AG09319 (cell line): ENCODE measurements at places on chromosomes 6 and 20.
A peak's percentile ranks its signal among the peaks of the same experiment; 100 is the strongest.

DNA sequence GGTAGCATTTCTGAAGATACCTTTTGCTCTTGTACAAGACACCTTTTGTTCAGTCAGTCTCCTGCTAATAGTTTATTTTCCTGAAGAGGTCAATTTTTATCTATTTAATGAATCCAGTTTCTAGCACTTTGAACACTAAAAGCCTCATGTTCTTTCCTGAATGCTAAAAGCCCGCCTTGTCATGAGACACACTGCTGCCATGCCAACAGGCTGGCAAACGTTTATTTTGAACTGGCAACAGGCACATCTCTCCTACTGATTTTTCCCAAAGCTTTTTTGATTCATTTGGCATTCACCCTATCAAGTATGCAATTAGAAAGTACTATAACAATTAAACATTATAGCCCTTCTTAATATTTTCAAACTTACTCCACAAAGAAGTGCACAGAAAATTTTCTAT is 421.2 kb upstream of the EYS start:
- DNase-seq: no peak

- DNase-seq: no peak
These were observed 36.8 kb downstream of the PMEPA1 start for GRCh38 chr20:57672953-57673575.

DNA sequence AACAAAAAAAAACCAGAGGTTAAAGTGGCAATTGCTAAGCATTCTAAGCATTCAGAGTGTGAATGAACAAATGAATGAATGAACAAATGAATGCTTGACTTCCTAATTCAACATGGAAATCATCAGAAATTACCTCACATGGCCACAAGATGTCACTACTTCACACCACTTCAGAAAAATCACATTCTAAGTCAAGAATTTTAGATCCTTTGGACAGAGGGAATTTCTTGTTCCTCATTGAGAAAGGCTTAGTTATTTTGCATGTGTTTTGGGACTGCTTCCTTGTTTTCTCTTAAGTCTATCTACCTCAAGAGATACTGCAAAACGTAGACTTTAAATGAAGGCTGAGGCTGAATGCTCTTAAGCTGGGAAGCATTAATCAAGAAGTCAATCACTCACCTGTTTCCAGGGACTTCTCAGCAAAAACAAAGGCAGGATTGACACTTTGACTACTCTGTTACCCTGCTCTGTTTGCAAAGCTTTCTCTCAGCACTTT is 120.2 kb downstream of the MBOAT1 start:
- peak; percentile 20 for DNase-seq

GRCh38 chr20:53599378-53599777 is 5.7 kb upstream of the ZNF217 start:
- DNase-seq: no peak

DNA sequence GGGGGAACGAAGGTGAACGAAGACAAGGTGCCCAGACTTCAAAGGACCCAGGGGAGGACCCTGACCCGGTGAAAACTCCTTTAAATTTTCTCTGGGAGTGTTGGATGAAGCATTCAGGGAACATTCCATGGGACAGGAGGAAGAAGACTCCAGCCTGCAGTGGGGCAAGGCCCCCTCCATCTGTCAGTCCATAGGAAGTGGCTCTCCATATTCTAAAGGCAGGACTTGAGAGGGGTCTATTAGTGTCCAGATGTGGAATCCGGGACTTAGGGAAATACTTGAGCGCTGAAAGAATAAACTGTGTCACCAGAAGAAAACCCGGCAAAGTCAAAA is 3.2 kb upstream of the BPIFA2 start:
- DNase-seq: no peak

DNA sequence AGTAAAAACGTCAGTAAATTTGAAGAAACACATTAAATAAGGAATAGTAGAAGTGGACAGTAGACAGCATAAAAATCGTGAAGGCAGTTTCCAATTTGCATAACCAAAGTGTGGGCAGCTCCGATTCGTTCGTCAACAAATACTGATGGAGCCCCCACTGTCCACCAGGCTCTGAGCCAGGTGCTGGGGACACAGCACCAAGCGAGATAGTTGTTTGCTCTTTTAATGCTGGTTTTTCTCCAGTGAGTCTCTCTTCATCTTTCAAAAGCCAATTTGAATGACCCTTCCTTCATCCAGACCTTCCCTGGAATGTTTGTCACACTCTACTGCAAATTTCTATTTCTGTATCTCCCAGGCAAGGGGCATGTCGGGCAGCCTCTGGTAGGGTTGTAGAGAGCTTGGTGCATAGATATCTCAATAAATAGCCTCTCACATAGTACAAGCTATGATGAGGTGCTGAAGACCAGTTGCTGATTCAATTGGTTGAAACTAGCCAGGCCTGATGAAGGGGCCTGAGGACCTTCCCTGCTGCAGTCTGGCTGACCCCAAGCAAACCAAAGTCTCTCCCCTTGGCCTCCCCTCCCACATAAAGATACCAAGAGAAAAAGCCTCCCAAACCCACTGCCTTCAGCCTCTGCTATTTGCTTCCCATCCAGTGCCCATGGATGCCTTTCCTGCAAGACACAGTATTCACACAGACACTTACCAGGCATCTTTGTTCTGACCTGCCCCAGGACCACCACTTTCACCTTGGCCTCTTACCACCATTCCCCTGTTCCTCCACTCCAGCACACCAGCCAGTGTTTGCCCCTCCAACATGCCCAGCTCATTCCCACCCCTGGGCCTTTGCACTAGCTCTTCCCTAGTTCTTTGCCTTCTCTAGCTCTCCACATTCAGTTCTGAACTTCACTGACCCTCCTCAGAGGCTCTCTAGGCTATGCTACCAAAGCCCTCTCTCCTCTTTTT is 125.2 kb downstream of the CEBPB start:
- DNase-seq: no peak

- DNase-seq: no peak
These were observed 5.2 kb downstream of the TMEM30A start for GRCh38 chr6:75279418-75279817.

DNA sequence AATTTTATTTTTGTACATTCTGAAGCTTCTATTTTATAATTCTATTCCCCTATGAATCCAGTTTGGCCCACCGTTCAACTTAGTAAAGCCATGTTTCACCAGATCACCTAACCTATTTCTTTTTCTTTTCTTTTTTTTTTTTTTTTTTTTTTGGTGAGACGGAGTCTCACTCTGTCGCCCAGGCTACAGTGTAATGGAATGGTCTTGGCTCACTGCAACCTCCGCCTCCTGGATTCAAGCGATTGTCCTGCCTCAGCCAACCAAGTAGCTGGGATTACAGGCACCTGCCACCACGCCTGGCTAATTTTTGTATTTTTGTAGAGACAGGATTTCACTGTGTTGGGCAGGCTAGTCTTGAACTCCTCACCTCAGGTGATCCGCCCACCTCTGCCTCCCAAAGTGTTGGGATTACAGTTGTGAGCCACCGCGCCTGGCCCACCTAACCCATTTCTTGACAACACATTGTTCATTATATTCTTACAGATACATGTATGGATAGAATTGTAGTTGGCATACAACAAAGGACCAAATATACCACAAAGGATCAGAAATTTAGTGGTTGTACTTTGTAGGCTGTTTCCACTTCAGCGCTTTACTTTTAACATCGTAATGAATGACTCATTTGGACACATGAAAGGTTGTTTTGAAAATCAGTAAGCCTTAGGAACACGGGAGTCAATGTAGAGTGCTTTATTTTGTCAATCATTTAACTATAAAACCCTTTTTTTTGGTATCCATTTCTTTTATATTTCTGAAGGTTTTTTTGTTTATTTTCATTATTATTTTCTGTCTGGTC is 63.2 kb downstream of the GJA1 start:
- no peak for DNase-seq

DNA sequence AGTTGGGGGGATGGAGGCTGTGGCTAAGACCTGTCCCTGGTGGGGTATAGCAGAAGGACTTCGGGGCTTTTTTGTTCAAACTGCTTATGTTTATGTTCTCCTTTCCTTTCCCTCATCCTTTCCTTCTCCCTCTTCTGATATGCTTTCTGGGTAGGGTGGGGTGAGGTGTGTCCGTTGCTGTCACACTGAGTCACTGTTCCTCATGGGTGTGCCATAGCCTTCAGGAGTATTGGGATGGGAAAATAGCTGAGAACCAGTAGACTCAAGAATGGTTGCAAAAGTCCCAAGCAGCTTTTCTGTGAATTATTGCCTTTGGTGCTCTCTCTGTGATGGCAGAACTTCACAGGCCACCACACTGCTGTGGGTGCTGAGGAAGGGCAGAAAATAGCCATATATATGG is 39.6 kb downstream of the TPD52L1 start:
- DNase-seq: no peak
